Skin of body (tissue), 3 donors: ENCODE measurements at places on chromosomes 2 and 18. TPM values are rescaled to one million over a fixed set of nuclear protein-coding genes. Genes with fewer than 3 reads are reported as not detected.

DNA sequence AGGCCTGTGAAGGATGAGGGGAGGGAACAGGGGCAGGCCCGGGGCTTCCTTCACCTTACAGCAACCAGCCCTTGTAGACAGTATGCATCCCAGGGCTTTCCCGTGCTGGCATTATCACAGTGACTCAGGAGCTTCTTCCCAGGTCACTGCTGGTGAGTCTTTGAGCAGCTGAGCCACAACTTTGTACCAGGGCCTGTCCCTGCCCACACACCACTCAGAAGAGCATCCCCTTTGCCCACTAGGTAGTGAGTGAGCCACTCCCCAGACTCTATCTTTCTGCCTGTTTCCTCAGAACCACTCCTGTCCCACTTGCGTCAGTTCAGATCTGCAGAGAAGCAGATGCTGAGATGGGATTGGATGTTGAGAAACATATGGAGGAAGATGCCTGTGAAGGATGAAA, 69.6 kb upstream of the ALPP start:
- DNase-seq: no peak

GRCh38 chr2:144358979-144359541, 160.9 kb downstream of the ZEB2 start:
- DNase-seq: no peak

DNA sequence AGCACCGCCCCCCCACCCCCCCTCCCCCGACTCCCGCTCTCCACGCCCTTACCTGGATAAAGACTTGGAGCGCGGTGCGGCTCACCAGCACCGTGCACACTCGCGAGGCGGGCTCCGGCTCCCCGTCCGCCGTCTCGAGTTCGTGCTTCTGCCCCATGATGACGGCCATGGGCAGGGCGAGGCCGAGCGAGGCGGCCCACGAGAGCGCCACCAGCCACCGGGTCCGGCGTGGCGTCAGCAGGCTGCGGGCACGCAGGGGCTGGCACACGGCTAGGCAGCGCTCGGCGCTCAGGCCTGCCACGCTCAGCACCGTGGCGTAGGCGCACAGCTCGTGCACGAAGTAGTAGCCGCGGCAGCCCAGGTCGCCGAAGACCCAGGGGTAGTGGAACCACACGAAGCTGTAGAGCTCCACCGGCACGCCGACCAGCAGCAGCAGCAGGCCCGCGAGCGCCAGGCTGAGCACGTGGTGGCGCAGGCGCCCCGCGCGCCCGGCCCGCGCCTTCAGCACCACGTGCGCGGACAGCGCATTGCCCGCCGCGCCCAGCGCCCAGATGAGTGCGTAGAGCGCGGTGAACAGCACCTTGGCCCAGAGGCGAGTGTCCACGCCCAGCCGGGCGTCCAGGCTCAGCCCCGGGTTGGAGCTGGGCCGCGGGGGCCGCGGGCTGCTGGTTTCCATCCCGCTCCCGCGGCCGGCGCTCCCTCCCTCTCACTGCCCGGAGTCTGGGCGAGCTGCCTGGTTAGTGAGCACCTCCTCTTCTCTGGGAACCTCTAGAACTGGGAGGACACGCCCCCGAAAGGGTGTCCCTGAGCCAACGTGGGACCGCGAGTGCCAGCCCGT, at the start of gene NTSR2:
NTSR2 (minus strand) TSS at position 742 of the 838 bp plus-strand sequence; CDS start at position 676, 66 bp downstream.
- DNase-seq: peak; percentile 27

- no peak for DNase-seq
These were observed 140.7 kb downstream of the RND3 start for GRCh38 chr2:150346806-150347205.

GRCh38 chr2:203811491-203812221, 55.9 kb upstream of the CTLA4 start:
- no peak for DNase-seq

DNA sequence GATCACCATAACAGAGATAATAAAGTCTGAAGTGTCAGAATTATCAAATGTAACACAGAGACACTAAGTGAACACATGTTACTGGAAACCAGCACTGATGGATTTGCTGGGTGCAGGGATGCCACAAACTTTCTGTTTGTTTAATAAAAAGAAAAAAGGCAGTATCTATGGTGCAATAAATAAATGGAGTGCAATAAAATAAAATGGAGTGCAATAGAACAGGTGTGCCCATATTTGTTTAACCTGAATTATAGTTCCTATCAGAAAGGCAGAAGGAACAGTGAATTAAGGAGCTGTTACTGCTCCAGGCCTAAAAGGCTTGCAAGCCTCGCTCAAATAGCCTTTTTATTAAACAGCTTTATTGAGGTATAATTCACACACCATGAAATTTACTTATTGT, 81.0 kb upstream of the KIDINS220 start:
- no peak for DNase-seq

GRCh38 chr18:37282386-37283037, 283.1 kb downstream of the CELF4 start:
- no peak for DNase-seq

DNA sequence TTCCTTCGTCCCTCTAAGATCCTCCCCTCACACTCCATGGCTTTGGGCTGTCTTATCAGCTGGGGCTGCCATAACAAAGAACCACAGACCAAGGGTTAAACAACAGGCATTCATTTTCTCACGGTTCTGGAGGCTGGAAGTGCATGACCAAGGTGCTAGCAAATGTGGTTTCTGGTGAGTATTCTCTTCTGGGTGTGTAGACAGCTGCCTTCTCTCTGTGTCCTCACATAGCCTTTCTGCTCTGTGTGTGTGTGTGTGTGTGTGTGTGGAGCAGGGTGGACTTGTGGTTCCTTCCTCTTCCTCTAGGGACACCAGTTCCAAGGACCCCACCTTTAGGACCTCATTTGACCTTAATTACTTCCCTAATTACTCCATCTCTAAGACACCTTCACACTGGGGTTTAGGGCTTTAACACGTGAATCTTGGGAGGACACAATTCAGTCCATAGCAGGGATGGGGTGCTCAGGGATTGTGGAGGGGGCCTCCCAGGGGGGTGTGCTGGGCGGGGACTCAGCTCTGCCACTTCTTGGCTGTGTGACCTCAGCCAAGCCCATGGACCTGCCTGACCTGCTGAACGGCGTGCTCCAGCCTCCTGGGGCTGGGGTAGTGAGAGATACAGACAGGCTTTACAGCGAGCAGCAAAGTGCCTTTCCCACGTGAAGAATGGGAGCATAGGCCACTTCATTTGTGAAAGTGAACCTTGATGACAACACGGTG, 38.0 kb downstream of the ACKR3 start:
- DNase-seq: no peak

- no peak for DNase-seq
These were observed 47.0 kb downstream of the VSNL1 start for GRCh38 chr2:17587469-17587868.

DNA sequence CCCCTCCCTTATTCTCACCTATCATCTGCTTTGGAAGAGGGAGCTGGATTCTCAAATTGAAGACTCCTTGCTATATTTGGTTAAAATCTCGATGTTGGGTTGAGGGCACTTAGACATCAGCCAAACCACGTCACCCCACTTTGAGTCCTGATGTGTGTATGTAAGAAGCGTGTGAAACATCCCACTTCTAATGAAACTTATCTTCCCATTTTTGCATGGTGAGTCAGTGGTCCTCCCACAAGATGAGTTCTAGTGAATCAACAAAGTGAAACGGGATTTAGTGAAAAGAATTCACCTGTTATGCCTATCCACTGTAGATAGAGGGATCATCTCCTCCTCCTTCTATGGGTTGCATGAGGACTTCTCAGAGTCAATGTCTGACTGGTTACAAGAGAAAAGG, 51.4 kb upstream of the SPRED2 start:
- no peak for DNase-seq

DNA sequence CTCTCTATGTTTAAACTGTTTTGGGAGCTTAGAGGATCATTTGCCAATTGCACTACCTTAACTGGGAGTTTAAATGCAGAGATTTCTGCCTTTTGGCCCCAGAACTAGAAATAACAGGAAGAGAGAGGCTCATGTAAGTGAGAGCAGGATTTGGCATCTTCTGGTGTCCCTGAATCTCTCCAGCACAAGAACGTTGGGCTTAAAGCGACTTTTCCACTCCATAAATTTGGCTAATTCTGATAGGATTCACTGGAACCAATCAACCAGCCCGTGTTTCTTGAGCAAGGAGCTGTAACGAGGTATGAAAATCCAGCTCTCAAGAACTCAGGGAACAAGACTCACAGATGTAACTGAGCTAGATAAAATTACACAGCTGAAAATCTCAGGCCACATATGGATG, 181.0 kb downstream of the C1D start:
- DNase-seq: peak; percentile 4

DNA sequence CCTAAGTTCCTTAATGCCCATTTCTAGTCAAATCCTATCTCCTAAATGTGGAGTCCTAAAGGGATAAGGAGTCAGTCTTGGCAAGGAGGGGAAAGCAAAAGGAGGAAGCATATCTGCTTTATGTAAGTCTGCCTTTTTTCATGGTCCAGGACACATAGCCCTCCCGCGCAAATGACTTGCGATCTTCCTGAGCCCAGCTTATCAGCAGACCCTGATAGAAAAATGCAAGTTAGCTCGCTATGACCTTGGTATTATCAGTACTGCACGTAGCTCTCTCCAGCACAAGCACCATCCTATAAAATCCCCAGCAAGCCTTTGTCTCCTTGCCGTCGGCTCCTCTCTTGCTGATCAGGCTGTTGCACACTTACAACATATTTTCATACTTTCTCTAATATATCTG, 281.4 kb upstream of the KCNH7 start:
- DNase-seq: no peak

DNA sequence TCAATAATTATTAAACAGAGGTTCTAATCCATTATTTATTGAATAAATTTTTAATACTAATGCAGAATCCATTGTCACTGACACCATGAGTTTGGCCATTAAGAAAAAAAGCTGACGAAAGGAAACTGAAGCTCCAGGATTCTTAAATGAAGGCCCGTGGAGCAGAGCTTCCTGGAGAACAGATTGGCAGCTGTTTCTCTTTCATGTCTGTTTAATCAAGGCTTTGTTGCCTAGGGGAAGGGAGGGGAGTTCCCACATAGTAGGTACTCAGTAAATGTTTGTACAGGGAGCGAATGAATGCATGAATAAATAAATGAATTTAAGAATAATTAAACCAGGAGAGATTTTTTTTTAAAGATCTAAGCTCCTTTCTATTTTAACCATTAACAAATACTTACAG, 315.1 kb upstream of the KLHL29 start:
- no peak for DNase-seq

- DNase-seq: no peak
These were observed 25.9 kb downstream of the HS6ST1 start for GRCh38 chr2:128292599-128293425.

GRCh38 chr2:70203086-70203485, 12.3 kb upstream of the C2orf42 start:
- no peak for DNase-seq

- DNase-seq: no peak
These were observed 13.3 kb upstream of the CYP20A1 start for GRCh38 chr2:203225423-203226039.

DNA sequence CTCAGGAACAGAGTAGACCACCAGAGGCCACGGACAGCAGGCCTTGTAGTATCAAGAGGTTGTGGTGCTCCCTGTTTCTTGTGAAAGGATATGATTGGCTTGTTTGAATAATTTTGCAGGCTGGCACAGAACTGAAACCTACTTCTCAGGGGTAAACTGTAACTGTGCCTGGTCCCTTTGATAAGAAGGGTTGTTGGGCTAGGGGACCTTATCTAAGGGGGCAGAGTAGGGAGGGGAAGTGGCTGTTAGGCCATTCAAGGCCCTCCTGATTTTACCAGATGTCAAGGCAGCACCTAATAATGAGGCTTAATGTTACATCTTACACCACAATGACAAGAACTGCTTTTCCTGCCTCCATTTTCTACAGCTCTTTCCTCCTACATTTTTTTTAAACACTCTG, 45.6 kb downstream of the GPR39 start:
- DNase-seq: no peak

- DNase-seq: no peak
These were observed 58.3 kb upstream of the NFE2L2 start for GRCh38 chr2:177322801-177323261.

DNA sequence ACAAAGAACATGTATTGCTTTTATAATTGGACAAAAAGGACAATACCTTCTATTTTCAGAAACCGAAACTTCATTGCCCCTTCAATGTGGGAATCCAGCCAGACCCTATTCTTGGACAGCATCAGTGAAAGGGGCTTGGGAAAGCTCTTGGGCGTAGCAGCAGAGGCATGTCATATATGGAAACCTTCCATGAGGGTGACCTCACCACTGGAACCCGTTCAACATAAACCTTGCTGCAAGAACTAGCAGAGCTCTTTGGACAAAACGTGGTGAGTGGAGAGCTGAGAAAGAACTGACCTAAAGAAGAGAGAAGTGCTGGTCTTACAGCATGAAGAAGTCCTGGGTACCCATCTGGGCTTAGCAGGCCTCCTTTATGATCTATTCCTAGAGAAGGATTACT, 22.7 kb upstream of the ACTG2 start:
- DNase-seq: peak; percentile 44

- DNase-seq: peak; percentile 5
These were observed 758 bp downstream of the SCLY start for GRCh38 chr2:238061315-238062202.

GRCh38 chr2:172000696-172001361, 1.1 kb downstream of the METAP1D start:
- DNase-seq: no peak

GRCh38 chr18:68623342-68623741, 91.6 kb downstream of the TMX3 start:
- peak; percentile 11 for DNase-seq

DNA sequence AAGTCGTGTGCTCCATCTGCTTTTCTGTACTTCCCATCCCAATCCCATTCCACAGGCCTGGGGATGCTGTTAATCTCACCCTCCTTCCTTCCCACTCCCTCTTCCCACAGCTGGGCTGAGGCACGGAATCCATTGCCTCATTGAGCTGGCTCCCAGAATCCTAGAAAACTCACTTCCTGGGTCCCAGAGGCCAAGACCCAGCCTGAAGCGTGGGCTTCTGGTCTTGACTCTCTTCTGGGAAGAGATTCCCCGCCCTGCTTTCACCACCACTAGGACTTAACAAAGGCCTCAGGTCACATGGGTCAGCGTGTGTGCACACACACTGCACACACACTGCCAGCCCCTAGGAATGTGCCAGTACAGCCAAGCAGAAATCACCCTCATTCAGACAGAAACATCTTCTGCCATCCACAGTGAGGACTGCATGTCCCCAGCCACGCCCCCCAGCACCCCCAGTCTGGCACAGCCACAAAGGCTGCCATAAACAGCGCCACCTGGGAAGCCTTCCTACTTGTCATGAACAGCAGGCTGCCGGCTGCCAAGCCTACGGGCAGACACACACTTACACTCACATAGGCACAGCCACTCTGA, 165.8 kb downstream of the TNS1 start:
- DNase-seq: peak; percentile 96

Gene FHOD3
- 32.0 TPM for total RNA-seq

Gene GLI2
- total RNA-seq: 11.4 TPM

Gene SIX3
- not detected for total RNA-seq

Gene TP53I3
- total RNA-seq: 25.7 TPM

Gene TBR1
- 0.30 TPM for total RNA-seq

Gene SDC1
- total RNA-seq: 127 TPM

Gene EGR4
- 0.10 TPM for total RNA-seq

Gene MYO3B
- total RNA-seq: 5.5 TPM

Gene GCG
- not detected for total RNA-seq
